ENCODE measurements at places on chromosomes 13 and 19.

DNA sequence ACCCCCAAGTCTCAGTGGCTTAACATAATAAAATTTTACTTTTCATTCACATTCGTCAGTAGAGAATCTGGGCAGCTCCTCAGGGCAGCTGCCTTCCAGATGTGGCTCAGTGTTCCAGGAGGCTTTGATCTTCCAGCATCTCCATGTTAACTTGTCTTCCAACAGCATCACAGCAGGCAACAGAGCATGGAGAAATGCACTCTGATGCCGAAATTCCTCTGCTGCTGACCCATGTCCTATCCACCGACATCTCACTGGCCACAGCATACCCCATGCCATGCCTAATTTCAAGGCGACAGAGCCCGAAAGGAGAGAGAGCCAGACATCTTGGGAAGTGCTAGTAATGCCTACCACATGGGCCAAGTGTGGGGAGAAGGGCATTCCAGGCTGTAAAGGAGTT is 64.9 kb upstream of the MEDAG start:
- DNase-seq: no peak

DNA sequence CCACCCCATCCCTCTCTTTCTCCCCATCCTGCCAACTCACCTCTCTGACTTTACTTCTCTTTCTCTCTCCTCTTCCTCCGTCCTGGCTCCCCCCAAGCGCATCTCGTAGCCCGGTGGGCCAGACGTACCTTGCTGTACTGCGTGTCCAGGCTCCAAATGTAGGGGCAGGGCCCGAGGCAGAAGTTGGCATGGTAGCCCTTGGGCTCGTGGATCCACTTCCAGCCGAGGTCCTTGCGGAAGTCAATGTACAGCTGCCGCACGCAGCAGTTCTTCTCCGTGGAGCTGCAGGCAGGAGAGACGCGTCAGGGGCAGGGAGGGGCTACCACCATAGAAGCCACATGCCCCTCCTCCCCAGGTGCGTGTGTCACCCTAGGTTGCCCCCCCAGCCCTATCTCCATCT is 21.7 kb downstream of the TGFB1 start:
- DNase-seq: no peak

DNA sequence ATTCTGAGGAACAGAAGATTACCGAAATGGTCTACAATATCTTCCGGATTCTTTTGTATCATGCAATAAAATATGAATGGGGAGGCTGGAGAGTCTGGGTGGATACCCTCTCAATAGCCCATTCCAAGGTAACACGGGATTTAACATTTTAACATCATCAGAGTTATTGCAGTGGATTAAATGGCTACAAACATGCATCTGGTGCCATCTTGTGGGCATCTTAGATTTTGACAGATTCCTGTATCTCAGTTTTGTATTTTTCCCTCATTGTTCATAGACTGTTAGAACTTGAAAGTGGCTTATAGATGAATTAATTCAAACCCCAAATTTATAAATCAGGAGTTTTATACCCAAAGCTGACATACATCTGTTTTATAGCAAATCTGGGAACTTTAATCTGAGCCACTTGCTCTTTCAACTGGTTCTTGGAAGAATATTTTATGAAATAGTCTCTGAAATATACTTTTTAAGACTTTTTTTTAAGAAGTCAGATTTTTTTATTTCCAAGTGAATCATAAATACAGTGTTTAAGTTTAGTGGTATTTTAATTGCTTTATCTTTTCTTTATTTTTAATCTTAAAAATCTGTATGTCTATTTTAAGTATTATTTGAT is 215.2 kb downstream of the NBEA start:
- DNase-seq: peak; percentile 7

GRCh38 chr13:113354831-113355610 is 8.9 kb downstream of the GRTP1 start:
- no peak for DNase-seq

DNA sequence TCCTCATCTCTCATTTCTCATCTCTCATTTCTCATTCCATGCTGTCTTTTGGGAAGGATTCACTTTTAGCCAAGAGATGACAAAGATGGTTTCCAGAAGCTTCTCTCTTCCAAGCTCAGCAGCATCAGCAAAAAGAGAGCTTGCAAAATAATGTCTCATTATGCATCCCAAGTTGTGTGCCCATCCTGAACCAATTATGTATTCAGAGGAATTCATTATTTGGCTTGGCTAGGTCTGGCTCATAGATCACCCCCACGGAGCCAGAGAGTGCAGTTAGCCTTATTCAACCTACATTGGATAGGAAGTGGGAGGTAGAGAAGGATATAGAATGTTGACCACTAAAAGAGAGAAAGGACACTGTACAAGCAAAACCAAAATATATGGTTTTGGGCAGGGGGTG is 5.4 kb upstream of the OLFM2 start:
- no peak for DNase-seq

- DNase-seq: no peak
Measured at GRCh38 chr13:42539670-42540069, 34.3 kb upstream of the TNFSF11 start.

DNA sequence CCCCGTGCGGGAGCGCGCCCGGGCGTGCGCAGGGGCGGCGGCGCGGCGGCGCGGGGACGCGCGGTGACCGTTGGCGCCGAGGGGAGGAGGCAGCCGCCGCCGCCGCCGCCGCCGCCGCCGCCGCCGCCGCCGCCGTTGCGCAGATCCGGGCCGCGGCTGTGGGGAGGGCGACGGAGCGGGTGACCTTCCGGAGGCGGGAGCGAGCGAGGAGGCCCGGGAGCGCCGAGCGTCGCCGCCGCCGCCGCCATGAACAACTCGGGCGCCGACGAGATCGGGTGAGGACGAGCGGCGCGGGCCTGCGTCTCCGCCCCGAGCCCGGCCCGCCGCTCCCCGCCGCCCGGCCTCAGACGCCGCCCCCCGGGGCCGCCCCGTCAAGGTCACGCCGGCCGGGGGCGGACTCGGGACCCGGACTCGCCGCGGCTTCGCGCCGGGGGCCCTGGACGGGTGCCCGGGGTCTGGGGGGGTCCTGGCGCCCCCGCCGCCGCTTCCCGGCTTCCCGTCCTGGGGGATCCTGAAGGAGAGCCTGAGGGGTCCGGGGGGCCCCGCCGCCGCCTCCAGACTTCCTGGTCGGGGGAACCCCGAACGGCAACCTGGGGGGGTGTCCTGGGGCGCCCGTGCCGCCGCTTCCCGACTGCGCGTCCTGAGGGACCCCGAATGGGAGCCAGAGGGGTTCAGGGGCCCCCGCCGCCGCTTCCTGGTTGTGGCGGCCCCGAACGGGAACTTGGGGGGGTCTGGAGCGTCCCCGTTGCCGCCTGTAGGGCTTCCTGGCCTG is at the start of gene DAZAP1:
DAZAP1 (plus strand) TSS at position 59 of the 772 bp plus-strand sequence; CDS start at position 247, 188 bp downstream.
- DNase-seq: no peak

DNA sequence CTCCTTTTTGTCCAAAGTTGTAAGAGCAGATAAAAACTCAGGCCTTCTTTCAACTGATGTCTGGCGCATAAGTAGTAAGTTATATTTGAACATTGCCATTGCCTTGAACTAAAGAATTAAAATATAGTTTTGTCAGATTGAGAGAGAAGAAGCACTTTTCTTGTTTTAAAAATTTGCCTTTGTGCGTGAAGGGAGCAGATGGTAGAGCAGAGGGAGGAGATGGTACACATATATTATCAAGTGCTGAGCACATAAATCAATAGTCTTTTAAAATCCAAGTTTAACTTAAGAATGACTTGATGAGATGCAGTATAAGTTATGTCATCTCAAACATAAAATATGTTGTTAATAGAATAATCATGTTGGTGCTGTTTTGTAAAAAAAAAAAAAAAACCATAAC is 504.6 kb upstream of the KLHL1 start:
- DNase-seq: no peak

- DNase-seq: peak; percentile 68
Measured at GRCh38 chr13:102870677-102871415, 25.0 kb downstream of the ERCC5 start.

- DNase-seq: peak; percentile 35
Measured at GRCh38 chr13:28820099-28821051, at the start of gene MTUS2. TSS of gene MTUS2 (plus strand) at chr13:28820339.

DNA sequence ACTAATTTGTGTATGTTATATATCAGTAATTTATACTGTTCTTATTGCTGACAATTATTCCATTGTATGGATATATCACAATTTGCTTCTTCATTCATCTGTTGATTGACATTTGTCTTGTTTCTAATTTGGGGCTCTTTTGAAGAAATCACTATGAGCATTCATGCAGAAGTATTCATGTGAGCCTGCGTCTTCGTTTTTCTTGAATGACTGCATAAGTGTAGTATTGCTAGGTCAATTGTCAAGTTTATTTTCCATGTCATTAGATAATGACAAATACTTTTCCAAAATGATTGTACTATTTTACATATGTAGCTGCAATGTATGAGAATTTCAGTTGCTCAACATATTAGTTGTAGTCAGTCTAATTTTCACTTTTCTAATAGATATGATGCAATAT is 1796.9 kb downstream of the SLITRK5 start:
- DNase-seq: no peak

GRCh38 chr19:42555317-42555716 is 27.0 kb upstream of the CEACAM1 start:
- DNase-seq: no peak

DNA sequence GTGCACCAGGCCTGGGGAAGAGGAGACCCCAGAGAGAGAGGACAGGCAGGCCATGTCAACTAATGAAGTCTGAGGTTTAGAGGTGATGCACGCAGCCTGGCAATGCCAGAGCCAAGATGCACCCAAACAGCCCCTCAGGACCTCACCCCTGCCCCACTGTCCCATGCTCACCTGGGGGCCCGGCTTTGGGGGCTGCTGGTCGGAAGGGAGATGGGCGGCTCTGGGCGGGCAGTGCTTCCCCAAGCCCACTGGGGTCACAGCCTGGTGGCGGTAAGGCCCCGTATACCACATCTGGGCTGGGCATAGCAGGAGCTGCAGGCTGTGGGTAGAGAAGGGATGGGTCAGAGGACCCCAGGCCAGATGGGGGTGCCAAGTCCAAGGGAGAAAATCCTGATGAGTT is 8.6 kb upstream of the TMEM161A start:
- no peak for DNase-seq

- DNase-seq: peak; percentile 21
Measured at GRCh38 chr19:13537454-13537853, 31.2 kb upstream of the CACNA1A start.

DNA sequence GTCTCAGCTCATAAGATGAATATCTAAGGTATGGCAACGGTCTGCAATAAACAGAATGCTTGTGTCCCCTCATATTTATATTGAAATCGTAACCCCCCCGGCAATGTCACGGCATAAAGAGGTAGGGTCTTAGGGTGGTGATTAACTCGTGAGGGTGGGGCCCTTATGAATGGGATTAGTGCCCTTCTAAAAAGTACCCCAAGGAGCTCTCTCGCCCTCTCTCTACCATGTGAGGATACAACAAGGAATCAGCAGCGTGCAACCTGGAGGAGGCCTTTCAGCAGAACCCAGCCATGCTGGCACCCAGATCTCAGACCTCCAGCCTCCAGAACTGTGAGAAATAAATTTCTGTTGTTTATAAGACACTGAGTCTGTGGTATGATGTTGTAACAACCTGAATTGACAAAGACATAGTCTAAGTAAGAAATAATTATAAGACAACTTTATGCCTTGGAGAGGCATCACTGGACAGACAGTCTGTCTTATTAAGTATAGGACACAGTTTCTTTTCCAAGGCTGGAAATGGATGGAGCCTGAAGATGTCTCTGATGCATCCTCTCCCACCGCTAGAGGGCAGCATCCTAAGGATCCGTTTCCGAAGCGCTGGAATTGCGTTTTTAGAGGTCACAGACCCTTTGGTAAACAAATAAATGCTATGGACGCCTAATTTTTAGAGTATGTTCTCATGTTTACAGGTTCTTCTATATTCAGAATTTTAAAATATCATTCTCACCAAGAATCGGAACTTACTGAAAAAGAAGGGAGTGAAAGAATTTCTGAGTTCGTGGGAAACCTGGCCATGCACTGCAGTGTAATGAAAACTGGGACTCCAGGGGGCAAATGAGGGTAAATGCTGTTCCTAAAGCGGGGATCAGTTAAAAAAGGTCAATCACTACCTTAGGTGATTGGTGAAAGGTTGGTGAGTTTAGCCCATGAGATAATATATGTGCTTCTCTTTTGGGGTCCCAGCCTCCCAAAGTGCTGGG is 13.3 kb upstream of the LEUTX start:
- DNase-seq: peak; percentile 44

DNA sequence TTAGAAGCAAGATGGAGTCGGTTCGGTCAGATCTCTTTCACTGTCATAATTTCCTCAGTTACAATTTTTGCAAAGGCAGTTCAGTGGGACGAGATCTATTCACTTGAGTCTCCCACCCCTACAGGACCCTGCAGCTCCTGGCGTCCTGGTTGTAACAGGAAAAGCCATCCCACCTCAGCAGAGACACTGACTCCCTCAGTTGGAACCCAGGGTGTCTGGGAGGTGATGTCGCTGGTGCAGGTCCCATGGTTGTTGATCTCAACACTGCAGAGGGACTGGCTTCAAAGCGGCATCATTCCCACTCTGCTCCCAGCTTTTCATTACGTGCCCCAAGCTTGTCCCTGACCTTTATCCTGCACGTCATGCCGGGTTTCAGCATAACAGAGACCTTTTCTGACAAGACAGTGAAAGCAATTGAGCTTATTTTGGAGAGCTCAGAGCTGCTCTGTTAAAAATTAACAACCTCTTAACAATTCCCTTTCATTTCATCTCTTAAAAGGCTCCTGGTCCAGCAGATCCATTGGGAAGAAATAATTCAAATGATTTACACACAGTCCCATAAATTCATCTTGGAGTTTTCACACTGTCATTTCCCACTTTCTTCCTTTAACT is 17.6 kb upstream of the COG3 start:
- no peak for DNase-seq

DNA sequence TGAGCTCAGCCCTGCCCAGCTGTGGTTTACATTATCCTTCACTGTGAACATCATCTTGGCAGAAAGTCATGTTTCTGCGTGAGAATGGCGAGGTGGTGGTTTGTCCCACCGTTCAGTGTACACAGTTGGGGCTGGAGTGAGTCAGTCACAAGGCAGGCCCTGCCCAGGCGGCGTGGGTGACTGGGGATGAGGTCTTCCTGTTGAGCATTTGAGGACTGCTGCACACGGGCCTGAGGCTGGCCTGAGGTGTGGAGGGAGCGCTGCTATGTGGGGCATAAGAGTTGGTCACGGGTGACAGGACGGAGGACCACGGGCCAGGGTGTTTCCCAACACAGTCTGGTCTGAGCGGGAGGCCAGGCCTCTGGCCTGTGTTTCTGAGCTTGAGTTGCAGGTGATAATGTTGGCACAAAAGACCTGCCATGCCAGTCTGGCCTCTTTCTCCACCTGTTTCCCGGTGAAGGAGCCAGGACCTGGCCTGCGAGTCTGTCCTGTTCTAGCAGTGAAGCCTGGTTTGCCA is 13.4 kb upstream of the C19orf33 start:
- no peak for DNase-seq

- DNase-seq: no peak
Measured at GRCh38 chr19:47539747-47540311, 25.0 kb upstream of the NAPA start.

DNA sequence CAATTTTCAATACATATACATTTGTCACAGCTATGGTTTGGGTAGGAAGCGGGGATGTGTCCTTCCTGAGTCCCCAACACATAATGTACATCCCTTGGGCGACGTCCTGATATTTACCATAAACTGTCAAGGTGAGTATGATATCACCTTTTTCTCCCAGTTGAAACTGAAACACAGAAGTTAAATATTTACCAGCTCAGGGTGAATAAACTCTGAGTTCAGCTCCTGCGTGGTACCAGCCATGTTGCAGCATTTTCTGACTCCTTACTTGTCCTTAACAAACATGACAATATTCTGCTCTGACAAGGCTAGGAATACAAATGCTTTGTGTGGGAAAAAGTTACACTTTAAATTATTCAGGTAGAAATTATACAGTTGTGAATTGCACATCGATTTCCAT is 294.2 kb downstream of the TEX29 start:
- DNase-seq: no peak

GRCh38 chr13:110363010-110363409 is 55.9 kb downstream of the COL4A2 start:
- peak; percentile 37 for DNase-seq

Data from ELF-1 (cell line).